ENCODE measurements at places on chromosomes 1 and 21.

DNA sequence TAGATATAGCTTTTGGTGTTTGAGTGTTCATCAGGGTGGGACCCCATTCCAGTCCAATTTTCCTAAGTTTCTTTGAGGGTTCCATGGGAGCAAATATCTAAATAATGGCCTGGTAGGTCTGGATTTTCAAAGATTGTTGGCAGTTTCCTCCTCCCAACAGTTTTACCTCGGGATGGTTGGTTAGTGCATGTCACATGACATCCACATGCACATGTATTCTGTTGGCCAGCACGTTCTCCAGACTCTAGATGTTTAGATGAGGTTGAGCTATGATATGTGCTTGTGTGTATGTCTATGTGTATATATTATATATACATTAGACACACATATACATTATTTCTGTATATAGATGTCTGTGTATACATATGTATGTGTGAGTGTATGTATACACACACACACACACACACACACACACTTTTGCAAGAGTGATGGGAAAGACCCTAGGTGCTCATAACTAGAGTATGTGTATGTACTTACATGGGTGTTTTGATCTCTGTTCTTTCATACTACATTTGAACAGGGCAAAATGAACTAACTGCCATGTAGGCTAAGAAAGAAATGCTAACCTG, 5.6 kb downstream of the RGS4 start:
- DNase-seq: no peak

GRCh38 chr1:218480588-218481099, 135.5 kb downstream of the TGFB2 start:
- DNase-seq: no peak

DNA sequence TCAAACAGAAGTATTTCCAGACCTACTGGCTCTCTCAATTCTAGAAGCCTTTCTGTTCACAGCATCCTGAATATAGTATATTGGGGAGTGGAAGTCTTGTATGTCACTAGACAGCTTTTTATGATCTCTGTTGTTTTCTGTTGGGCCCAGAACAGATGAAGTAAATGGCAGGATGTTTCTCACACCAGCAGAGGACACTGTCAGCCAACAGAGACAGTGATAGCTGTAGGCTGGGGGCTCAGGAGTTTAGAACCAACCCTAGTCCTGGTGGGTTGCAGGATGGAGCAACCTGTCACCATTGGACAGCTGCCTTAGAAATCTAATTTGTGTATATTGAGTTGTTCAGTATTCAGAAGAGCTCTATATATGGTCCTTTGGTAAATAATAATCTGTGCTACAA, 16.9 kb downstream of the AGO1 start:
- DNase-seq: no peak

DNA sequence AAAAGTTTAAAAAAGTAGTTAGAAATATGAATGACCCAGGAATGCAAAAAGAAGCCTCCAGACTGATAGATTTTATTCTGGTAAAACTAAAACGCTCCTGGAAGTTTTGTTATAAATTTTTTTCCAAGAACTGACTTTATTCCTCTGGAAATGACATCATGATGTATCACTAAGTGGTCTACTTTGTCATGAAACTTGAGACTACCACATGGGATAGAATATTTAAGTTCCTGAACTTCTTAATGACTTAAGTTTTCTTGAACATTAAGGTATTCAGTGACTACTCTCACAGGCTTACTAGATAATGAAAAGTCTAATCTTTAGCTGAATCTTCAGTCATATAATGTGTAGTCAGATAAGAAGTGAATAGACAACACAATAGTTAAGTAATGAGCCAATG, 842.2 kb downstream of the USP25 start:
- no peak for DNase-seq

DNA sequence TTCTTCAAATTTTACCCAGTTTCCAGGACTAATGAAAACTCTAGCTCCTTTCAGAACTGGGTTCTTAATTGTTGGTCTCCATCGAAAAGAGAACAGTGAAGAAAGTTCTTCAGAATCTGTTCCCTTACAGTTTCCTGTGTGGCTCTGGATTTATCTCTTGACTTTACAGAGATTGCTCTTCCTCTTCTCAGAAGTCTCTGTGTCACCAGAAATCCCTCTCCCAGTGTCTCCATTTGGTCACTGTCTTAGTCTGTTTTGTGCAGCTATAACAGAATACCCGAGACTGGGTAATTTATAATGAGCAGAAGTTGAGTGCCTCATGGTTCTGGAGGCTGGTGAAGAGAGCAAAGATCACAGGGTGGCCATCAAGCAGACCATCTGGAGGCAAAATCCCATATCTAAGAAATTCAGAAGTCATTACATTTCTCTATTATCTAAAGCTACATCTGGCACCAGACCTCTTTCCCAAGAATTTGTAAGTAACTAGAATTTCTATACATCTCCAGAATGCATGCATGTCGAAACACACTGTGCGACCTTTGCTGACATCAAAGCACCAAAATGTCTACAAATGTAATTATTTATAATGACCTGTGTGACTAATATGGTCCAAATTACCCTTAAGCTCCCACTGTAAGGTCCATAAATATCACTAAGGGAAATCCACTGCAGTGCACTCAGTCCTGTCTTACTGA, 65.4 kb upstream of the KRTAP19-8 start:
- no peak for DNase-seq

GRCh38 chr1:21725748-21726392, 56.7 kb upstream of the RAP1GAP start:
- DNase-seq: no peak

- no peak for DNase-seq
Observed at GRCh38 chr1:211843018-211843417, 12.5 kb upstream of the LPGAT1 start.

- DNase-seq: no peak
Observed at GRCh38 chr1:36781098-36781497, 253.2 kb downstream of the GRIK3 start.

- no peak for DNase-seq
Observed at GRCh38 chr1:208928349-208929010, 655.0 kb upstream of the CAMK1G start.

DNA sequence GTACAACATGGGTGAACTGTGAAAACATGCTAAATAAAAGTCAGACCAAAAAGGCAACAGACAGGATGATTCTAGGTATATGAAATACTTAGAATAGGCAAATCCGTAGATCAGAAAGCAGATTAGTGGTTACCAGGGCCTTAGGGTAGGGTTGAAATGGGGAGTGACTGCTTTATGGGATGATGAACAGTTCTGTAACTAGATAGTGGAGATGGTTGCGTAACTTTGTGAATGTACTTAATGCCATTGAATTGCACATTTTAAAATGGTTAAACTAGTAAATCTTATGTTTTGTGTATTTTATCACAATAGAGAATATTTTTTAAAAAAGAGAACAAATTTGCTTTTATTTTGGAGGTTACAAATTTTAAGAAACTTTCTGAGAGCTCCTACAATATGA, 17.4 kb downstream of the ZNF326 start:
- DNase-seq: no peak

GRCh38 chr1:179856296-179856695, 21.3 kb downstream of the TOR1AIP2 start:
- no peak for DNase-seq

DNA sequence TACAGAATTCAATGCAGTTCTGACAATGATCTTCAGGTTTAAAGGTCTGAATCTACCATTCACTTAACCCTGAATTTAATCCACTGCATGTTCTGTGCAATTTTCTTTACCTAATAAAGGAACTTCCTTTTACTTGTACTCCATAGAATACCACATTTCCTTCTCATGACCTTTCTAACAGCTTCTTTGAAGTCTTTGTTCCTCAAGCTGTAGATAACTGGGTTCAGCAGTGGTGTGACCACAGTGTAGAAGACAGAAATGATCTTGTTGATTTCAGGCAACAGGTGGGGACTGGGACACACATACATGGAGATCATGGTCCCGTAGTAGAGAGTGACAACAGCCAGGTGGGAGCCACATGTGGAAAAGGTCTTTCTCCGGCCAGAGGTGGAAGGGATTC, 878 bp downstream of the OR11L1 start:
- no peak for DNase-seq

DNA sequence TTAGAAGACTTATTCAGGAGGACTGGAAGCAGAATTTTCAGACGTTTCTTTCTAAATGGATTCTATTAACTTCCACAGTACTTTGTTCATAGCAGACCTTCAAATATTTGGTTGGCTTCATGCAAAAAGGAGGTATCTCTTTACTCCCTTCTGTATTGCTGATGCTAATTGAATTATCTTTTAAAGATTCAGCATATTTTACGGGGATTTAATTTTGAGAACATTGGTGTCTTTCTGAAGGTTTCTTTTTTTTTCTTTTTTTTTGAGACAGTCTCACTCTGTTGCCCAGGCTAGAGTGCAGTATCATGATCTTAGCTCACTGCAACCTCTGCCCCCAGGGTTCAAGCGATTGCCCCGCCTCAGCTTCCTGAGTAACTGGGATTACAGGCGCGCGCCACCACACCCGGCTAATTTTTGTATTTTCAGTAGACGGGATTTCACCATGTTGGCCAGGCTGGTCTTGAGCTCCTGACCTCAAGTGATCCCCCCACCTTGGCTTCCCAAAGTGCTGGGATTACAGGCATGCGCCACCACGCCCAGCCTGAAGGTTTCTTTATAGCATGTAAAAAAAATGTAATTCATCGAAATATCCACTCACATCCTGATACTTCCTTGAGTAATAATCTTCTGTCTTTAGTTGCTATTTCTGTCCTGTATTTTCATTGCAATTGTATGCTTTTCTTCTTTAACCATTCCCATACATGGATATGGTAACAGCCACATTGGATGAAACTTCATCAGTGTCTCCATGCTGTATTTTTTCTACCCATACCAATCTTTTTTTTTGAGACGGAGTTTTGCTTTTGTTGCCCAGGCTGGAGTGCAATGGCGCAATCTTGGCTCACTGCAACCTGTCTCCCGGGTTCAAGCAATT, 14.5 kb downstream of the CNST start:
- no peak for DNase-seq

DNA sequence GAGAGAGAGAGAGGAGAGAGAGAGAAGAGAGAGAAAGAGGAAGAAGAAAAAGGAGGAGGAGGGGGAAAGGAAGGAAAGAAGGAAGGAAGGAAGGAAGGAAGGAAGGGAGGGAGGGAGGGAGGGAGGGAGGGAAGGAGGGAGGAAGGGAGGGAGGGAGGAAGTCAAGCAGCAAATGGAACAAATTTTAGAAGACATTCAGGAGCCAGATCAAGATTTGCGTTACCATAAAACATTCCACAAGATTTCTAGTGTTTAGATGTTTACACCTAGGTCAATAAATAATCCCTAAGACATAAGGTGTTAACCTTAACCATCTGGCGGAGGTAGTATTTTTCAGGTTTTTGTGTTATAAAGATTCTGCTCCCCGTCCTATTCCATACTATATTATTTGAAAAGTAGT, 1320.1 kb upstream of the PRMT6 start:
- no peak for DNase-seq

DNA sequence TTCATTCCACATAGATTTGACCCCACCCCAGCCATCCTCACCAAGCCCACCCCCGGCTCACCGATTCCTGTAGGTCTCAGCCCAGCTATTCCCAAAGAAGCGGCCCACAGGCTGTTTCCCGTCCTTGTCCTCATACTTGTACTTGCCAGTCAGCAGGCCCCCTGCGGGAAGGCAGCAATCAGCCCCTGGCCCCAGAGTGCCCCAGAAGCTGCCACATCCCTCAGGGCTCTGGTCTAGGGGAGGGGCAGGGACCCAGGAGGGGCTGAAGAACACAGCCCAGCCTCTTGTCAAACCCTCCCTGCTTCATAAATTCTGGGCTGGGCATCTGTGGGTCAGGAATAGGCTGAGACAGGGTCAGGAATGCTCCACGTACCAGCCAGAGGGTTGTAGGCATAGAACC, 5.0 kb downstream of the AKR7A2 start:
- no peak for DNase-seq

GRCh38 chr1:94543893-94544635, 2.5 kb upstream of the F3 start:
- DNase-seq: no peak

- DNase-seq: no peak
Observed at GRCh38 chr1:38353956-38354355, 307.4 kb upstream of the POU3F1 start.

DNA sequence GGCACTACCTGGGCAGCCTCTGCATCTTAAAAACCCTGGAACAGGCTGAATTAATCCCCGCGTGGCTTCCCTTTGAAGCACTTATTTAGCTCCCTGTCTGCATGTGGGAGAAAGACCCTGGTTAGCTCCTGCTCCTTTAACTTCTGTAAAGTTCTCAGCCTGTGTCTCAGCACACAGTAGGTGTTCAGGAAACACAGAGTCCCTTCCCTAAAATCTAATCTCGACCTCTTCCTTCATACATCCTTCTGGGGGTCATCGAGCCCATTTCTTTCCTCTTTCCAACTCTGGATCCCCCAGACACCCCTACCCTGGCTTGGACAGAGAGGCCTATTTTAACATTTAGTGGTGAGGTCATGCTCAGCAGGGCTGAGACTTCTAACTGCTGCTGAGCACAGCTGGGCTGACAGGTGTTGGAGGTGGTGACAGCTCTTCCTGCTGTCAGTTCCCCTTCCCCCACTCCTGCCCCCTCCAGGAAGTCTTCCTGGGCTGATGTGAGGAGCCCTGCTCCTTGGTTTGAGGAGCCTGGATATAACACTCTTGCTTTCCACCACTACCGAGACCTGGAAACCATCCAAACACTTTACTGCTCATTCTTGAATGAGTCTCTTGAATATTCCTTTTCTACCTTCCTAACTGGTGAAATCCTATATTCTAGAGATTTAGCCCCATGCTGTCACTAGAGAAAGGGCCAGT, 5.3 kb downstream of the E2F2 start:
- DNase-seq: no peak

GRCh38 chr1:7371926-7372325, 399.2 kb upstream of the VAMP3 start:
- DNase-seq: no peak

GRCh38 chr1:93681101-93681988, at the start of gene BCAR3:
BCAR3 (minus strand) TSS chr1:93681837; CDS start chr1:93674930, 6,907 bp downstream.
- peak; percentile 61 for DNase-seq

DNA sequence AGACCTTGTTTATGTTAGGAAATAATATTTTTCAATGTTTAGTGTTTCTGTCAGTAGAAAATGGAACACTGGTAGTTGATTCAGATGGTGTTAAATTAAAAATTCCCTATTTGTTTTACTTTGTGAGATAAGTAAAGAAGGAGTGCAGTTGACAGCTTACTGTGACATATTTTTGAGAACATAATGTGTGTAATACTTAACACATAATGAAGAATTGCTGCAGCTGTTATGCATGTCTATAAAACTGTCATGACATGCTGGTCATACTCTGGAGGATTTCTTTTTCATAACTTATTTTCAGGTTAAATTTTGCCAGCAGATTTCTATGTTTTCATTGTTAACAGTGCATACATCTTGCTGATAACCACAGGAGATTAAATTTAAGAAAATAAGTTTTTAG, 296.1 kb downstream of the CTH start:
- no peak for DNase-seq

GRCh38 chr1:28751315-28752060, 14.7 kb downstream of the YTHDF2 start:
- DNase-seq: no peak
